Stimulated activated CD4-positive, alpha-beta T cell treated with anti-CD3 and anti-CD28 coated beads, TNF-alpha, amount 100 ng/mL, for 24 hours (primary cell): ENCODE measurements at places on chromosomes 7 and 10.

GRCh38 chr7:95295397-95295796, 28.9 kb downstream of the PON1 start:
- DNase-seq: no peak

DNA sequence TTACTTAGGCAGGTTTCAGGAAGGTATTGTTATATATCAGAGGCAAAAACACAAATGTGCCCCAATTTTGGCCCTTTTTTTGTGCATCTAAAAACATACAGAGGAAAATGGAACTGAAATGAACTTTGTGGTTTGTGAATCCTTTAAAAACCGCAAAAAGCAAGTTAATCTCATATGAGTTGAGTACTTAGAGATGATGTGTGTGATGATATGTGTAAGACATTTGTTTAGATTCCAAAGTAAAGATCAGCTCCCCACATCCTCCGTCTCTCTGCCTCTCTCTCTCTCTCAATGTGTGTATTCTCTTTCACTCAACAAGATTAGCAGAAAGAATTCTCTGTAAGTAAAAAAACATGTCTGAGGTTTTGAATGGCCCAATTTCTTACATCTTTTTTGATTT, 201.9 kb downstream of the MALRD1 start:
- no peak for DNase-seq

- DNase-seq: no peak
These were observed 18.0 kb downstream of the FOXL3 start for GRCh38 chr7:307970-308369.

DNA sequence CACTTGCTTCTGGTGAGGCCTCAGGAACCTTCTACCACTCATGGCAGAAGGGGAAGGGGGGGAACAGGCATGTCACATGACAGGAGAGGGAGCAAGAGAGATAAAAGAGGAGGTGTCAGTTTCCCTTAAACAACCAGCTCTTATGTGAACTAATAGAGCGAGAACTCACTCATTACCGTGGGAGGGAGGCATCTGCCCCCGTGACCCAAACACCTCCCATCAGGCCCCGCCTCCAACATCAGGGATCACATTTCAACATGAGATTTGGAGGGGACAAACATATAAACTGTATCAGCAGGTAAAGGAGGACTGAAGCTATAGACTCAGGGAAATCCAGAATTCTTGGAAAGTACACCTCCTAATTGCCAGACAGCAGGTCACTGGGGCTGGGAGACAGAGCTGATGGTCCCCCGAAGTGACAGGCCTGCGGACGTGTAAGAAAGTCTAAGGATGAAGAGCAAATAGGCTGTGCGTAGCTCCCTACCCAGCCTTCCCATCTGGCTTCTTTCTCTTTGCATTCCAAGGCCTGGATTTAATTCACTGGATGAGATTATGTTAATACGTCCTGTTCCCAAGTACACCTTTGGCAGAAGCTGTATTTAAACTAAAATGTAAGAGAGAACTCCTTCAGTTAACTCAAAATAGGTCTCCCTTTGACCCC, 186.7 kb upstream of the LYZL2 start:
- DNase-seq: no peak

GRCh38 chr10:1290071-1290471, 233.9 kb downstream of the WDR37 start:
- DNase-seq: no peak

DNA sequence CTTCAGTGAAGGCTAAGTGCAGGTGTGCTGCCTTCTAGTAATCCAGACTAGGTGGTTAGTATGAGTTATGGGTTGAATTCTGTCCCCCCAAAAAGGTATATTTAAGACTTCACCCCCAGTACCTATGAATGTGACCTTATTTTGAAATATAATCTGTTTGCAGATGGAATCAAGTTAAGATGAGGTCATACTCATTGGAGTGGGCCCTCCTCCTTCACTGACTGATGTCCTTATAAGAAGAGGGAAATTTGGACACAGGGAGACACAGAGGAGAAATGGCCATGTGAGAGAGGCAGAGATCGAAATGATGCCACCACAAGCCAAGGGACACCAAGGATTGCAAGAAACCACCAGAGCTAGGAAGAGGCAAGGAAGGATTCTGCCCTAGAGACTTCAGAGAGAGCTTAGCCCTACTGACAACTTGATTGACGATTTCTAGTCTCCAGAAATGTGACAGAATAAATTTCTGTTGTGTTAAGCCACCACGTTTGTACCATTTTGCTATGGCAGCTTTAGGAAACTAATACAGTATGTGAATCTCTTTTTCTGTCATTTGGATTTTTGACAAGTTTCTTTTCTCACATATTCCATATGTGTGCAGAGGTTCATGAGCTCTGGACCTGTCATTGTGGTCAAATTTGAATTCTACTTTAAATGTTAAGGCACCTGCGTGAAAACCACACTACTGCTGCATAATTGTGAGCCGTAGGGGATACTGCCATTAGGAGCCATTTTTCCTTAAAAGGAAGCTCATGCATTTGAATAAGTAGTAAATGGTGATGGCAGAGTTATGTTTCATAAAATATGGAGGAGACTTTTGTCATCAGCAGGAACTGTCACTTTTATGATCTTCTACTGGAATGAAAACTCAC, 2.6 kb upstream of the RPA3 start:
- DNase-seq: no peak

DNA sequence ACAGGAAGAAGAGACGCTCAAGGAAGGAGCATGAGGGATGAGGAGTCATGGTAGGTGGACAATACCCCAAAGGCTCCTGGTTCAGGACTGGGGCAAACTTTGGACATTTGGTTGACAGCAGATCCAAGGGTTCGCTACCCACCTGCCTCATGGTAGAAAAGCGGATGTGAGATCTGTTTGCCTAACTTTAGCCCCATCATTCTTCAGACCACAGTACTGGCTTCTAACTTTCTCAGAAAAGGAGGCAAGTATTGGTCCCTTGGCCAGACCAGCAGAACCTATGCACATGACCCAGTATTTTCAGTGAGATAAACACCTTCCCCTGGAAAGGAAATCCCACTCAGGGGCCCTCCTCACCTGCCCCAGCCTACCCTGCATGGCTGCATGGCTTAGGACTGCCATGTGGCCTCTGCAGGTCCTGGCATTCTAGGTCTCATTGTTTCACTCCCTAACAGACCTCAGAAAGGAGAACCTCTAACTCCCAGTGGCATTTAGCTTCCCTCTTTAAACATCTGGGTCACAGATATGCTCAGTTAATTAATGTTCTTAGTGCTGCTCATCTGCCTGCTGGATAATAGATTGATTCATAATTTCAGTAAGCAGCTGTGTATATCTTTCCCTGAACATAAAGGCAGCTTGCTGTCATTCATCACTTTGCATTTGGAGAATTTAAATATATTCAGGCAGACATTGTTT, 574.1 kb downstream of the GALNT17 start:
- DNase-seq: no peak

GRCh38 chr10:34862892-34863291, 47.8 kb upstream of the PARD3 start:
- DNase-seq: no peak

GRCh38 chr7:97697396-97697795, 34.5 kb upstream of the TAC1 start:
- DNase-seq: no peak

- no peak for DNase-seq
These were observed 10.4 kb downstream of the NFE2L3 start for GRCh38 chr7:26162431-26162830.
